Mesothelial cell of epicardium (in vitro differentiated cells): ENCODE measurements at places on chromosomes 12 and 14.

DNA sequence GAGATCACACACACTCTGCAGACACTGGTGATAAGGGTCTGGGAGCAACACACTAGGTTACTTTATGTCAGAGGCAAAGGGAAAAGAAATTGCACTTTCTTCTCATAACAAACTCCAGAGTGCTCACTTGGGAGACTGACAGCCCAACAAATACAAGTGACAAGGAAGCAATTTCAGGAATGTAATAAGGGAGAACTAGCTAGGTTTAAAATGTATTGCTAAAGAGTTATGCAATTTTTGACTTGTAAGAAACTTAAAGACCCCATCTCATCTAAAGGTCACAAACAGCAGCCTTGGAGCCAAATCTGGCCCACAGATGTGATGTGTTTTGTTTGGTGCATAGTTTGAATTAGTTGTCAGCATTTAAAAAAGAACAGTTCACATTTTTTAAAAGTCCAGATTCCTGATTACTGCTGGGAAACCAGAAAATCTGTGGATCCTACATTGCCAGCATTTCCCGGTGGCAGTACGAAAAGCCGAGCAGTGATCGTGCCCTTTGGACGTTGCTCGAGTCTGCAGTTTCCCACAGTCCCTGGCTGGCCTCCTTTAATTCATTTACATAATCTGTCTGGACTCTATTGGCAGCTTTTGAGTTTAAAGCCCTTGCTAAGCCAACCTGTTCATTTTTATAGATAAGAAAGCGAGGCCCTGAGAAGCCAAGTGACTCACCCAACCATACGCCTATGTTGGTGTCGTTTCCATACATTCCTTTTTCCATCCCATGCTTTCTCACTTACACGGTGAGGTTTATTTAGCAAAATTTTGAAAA is 42.0 kb upstream of the ETV6 start:
- DNase-seq = no peak

GRCh38 chr12:49066120-49066519 is 3.7 kb downstream of the RHEBL1 start:
- DNase-seq = no peak

DNA sequence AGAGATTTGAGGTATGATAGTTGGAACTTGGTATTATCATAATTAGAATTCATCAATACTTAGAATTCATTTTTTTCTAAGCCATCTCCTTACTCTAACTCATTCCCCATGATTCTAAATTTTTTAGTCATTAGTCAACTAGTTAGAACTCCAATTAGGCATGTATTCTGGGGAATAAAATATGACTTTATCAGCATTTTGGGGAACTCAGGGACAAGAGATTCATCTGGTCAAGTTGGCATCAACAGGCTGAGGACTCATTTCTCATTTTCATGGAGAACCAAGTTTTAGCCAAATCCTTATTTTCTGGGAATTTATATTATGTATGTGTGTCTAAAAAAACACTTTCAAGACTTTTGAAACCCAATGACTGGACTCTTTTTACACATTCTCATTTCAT is 29.2 kb downstream of the DIP2B start:
- no peak for DNase-seq

DNA sequence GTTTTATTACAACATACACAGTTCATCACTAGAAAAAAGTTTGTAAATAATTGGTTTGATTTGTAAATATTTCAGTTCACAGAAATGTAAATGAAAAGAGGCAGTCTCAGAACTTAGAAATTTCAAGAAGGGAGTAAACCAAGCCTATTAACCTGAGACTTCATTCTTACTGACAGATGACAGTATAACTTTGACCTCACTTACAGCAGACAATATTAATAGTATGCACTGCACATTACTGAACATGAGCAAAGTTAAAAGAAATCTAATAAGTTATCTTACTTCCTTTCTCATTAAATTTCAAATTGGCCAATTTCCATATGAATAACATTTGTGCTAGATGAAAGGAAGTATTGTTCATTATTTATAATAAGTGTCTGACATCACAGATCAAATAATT is 235.8 kb downstream of the SLC6A15 start:
- DNase-seq = no peak

DNA sequence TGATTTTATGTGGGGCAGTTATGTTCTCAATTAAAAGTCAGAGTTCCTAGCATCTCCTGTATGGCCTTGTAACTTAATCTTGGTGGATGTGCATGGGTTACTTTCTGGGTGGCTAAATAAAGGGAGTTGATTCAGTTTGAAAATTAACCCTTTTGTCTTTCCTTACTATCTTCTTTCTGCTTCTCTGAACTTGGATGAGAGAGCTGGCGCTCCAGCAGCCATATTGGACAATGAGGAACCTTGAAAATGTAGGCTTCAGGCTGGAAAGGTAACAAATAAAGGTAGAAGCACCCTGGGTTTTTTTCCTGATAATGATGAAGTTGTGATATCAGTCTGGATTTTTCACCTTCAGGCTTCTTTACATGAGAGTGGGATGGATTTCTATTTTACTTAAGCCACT is 714.1 kb upstream of the TMEM132C start:
- DNase-seq = no peak

- no peak for DNase-seq
Observed at GRCh38 chr12:52557476-52557875, 4.5 kb upstream of the KRT71 start.

- DNase-seq = peak; percentile 42
Observed at GRCh38 chr12:89451841-89452251, 72.8 kb downstream of the GALNT4 start.

- DNase-seq = no peak
Observed at GRCh38 chr12:79344855-79345847, 345.6 kb downstream of the PAWR start.

DNA sequence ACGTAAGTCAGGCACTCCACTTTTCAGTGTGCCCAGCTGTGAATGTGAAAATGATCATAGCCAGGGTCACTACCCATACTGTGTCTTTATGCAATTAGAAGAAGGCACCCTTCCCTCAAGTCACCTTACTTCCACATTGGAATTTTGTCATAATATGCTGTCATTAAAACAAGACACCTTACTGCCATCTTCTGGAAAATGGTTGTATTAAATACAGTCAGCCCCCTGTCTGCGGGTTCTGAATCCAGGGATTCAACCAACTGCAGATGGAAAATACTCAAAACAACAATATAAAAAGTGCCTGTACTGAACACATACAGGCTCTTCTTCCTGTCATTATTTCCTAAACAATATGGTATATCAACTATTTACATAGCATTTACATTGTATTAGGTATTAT is 70.2 kb upstream of the TBX5 start:
- no peak for DNase-seq

DNA sequence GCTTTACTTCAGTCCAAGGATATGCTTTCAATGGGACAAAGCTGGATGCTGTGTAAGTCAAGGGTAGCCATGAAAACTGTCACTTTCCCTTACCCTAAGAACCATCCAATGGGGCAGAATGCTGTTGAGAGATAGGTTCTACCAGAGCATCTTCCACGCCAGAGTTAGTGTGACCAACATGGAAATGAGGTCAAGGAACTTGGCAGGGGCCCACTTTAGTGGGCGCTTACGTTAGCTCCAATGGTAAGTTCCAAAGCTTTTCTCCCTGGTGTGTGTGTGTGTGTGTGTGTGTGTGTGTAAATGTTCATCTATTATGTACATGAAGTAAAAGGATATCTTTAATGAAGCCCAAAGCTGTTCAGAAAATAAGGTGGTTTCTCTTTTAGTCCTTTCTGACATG is 124.1 kb downstream of the GTF2A1 start:
- no peak for DNase-seq

- DNase-seq = no peak
Observed at GRCh38 chr12:21819678-21820077, 45.2 kb upstream of the KCNJ8 start.

DNA sequence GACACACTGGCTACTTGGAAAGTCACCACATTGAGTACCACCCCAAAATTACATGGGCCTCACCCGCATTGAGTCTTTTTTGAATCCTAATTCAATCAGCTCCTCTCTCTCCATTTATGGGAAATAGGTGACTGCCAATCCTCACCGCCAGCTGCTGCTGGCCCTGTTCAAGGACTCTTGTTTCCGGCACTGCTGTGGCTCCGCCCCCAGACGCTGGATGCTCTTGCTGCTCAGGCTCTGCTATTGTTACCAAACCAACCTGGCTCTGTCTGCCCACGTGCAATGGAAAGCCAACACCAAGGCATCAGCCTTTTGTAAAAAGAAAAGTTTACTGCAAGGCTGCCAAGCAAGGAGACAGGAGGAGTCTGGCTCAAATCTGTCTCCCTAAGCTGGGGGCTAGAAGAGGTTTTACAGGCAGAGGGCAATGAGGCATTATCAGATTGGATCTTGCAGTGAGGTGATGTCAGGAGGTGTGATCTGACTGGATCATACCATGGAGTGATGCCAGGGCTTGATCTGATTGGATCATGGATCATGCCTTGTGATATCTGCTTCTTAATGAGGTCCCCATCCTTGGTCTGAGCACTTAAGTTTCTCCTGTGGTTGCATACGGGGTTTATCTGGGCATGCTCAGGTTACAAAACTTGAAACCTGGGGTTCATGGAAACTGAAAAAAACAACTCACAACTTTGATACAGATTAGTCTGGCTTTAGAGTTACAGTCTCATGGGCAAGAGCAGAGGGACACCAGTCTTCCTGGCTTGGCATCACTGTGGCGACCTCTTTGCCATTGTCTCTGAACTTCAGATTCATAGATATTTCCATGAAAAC is 117.1 kb upstream of the SLC35F4 start:
- DNase-seq = no peak

DNA sequence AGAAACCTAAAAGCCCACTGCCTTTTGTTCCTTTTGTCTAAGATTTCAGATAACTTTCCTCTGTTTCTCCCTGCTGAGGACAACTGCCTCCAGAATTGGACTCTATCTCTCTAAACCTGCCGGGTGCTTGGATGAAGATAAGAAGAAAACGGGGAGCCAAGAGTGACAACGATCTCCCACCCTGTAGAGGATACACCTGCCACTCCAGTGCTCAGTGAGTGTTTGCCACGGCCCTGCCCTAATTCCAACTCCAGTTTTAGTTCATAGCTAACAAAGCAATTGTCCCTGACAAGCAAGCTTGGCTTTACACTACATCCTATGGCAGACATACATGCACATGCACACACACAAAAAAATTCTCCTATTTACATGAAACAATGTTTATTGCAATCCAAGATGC is 39.3 kb downstream of the EPS8 start:
- DNase-seq = no peak

DNA sequence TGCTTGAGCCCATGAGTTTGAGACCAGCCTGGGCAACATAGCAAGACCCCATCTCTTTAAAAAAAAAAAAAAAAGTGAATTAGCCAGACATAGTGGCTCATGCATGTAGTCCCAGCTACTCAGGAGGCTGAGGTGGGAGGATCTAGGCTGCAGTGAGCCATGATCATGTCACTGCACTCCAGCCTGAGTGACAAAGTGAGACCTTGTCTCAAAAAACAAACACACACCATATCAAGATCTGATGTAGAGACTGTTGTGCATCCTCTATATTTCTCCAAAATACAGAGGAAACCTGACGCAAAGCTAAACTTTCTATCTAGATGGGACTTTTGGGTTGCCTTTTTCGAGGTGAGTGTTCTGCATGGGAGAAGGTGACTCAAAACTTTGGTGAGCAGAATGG is 77.4 kb upstream of the SLC8A3 start:
- no peak for DNase-seq

DNA sequence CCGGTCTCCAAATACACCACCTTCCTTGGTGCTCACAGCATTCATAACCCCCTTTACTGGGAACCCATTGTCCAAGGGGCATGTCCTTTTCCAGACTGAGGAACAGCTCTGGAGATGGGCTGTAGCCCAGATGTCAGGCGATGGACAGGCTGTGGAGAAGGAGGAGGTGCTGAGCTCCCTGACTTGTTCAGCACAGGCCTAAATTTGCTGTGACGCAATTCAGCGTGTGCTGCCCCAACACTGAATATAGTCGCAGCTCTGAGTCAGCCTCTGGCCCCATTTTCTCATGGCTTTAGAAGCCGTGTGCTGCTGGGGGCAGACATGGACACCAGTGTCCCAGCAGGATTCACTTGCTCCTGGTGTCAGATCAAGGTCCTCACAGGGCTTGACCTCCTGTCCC is 269.1 kb downstream of the EMP1 start:
- no peak for DNase-seq

GRCh38 chr14:51394384-51394783 is 154.3 kb downstream of the TMX1 start:
- no peak for DNase-seq

- DNase-seq = no peak
Observed at GRCh38 chr12:101302741-101303140, 22.8 kb downstream of the UTP20 start.

- no peak for DNase-seq
Observed at GRCh38 chr12:116135209-116135930, 142.1 kb downstream of the MED13L start.

- no peak for DNase-seq
Observed at GRCh38 chr14:101947577-101947903, 16.8 kb upstream of the DYNC1H1 start.

GRCh38 chr12:81778719-81779118 is 19.6 kb upstream of the PPFIA2 start:
- DNase-seq = no peak

GRCh38 chr12:98896938-98897337 is 251.8 kb downstream of the APAF1 start:
- peak; percentile 47 for DNase-seq

DNA sequence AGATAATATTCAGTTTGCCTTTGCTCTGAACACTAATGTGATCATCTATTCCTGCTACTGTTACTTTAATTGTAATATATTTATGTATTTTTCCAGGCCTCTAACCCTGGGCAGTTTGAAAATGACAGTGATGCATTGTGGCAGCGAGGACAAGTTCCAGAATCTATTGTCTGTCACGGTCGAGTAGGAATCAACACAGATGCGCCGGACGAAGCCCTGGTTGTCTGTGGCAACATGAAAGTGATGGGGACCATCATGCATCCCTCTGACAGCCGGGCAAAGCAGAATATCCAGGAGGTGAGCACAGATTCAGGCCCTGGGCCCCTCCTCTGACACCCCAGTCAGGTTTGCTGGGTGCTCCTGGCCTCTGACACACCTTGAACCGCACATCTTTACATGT is 78.5 kb downstream of the MYRFL start:
- no peak for DNase-seq
